Stimulated activated CD4-positive, alpha-beta T cell treated with anti-CD3 and anti-CD28 coated beads, Interleukin-4, amount 100 ng/mL, for 1 hour (primary cell): ENCODE measurements at places on chromosomes 6 and 20.

DNA sequence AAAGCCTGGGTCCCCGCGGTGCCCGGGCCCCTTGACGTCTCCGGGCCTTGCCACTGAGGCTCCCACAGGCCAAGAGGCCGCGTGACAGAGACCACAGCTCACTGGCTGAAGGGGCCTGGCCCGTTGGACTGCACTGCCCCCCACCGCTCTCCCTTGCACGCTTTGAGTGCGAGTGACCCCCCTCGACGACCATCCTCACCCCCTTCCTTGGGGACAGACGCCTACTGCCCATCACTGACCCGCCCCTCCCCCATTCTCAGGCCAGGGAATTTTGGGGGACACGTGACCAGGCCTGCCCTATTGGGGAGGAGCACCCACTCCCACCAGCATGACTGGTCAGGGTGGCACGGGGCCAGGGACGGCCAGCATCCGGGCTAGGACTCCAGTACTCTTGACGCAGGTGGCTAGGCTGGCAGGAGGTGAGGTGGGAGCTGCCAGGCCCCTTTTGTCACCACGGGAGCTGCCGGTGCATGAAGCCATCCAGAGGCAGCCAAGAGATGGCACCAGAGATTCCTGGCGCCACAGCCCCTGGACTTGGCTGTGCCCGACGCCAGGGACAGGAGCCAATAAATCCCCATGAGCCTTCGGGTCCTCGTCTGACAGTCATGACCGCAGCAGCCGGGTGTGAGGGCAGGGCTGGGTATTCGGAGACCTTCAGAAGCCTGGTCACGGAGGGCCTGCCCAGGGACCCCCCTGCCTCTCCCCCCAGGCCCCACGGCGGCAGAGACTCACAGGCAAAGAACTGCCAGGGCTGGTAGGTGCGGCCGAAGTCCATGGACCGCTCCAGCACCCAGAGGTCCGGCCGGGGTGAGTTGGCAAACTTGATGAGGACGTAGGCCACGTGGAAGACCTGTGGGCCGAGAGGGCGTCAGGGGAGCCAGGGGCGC, 14.5 kb downstream of the LAMA5 start:
- no peak for DNase-seq

- DNase-seq = no peak
Measured at GRCh38 chr20:48733296-48733790, 94.5 kb downstream of the PREX1 start.

- DNase-seq = no peak
Measured at GRCh38 chr6:53426667-53427270, 78.0 kb upstream of the ELOVL5 start.

GRCh38 chr6:79946272-79947190, 822 bp downstream of the ELOVL4 start:
- no peak for DNase-seq

GRCh38 chr6:161094955-161095354, 103.4 kb downstream of the MAP3K4 start:
- DNase-seq = no peak

DNA sequence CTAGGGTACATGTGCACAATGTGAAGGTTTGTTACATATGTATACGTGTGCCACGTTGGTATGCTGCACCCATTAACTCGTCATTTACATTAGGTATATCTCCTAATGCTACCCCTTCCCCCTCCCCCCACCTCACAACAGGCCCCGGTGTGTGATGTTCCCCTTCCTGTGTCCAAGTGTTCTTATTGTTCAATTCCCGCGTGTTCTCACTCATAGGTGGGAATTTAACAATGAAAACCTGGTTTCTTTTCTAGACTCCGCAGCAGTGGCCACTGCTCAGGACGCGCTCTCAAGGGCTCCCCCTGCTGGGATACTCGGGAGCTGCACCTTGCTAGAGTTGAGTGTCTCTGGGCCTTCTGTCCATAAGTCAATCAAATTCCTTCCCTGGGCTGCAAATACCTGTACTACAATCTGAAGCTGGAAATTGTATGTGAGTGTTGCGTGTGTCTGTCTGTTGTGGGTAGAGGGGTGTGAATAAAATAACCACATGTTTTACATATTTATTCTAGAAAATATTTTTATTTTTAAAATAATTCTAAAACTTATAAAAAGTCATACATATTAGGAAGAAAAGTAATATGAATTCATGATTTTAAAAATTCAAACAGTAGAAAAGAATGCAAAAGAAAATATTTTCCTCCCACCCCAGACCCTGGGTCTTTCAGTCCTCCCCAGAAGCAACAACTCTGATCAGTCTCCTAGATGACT, 8.2 kb upstream of the CEP250 start:
- DNase-seq = peak; percentile 92

- no peak for DNase-seq
Measured at GRCh38 chr6:105432797-105433196, 29.9 kb upstream of the PREP start.

DNA sequence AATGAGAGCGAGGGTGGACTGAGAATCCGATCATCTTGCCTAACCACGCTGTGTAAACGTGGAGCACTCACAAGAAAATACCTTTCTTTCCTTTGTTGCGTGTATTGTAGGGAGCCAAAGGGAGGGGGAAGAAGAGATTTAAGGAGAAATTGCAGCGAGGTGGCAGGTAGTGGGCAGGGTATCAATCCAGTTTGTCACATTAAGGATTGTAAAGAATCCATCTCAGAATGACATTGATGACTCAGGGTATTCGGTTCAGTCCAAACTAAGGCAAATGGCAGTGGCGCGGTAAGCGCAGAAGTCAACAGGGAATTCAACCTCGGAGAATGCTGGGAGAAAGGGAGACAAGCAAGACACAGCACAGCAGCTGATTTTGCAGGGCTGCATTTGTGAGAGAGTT, 146.2 kb downstream of the ID4 start:
- DNase-seq = no peak

- peak; percentile 11 for DNase-seq
Measured at GRCh38 chr20:3046677-3047462, 1.0 kb downstream of the MRPS26 start.

- DNase-seq = no peak
Measured at GRCh38 chr20:46182276-46183200, 64.4 kb downstream of the CD40 start.

DNA sequence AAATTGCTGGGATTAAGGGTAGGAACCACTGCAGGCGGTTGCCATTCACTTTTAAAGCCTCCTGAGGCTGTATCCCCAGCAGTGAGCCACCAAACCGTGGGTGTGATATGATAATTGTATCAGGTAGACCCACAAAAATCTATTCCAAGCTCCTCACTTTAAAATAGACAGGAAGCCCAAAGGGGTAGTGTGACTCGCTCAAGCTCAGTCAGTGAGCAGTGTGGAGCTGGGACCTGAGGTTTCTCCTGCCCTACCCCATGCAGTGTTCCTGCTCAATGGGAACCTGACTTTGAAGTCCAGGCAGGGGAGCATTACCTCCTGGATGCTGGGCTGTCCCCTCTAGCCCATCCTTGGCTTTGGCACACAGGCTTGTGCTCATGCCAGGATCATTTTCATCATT, 14.9 kb upstream of the MAPRE1 start:
- DNase-seq = no peak

DNA sequence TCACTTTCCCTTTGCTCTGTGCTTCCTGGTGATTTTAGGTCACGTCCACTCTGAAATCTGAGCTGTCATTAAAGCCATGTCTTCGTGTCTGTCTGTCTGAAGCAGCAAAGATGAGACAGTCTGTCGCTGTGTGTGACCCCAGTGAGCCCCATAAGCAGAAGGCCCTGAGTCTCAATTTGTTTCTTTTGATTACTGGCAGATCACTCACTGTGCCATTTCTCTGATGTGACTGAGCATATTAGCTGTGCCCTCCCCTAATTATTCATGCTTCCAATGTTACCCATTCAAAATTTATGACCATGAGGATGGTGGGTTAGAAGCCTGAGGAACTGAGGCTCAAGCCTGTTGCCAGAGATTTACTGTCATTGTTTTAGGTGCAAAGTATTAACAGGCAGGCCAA, 117.6 kb downstream of the PLCB1 start:
- no peak for DNase-seq

DNA sequence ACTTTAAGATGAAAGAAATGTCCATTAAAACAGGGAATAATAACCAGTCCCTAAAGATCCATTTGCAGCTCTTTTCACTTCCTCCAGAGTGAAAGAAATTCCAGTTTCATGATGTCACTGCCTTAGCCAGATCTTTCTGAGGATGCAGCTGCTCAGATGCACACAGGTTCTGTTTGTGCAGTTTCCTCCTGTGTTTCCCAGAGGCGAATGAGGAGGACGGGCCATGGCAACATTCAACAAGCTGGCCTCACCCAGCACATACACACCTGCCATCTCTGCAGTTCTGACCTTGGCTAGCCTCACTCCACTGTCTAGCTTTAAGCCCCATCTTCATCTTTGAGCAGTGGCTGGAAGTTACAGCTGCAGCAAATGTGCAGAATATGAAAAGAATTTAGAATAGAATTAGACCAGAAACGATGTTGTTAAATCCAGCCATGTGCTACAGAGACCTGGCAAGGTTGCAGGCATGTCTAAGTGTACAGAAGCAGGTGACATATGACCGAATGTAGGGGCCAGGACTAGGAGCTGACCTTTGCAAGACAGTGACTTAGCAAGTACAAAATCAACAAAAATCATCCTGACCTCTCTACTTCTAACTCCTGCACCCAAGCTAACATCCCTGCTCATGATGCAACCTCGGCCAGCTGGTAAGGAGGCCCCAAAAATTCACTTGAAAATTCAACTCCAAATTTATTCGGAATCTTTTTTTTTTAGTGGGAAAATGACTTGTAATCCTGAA, 35.0 kb downstream of the FAM50B start:
- no peak for DNase-seq

GRCh38 chr6:134060491-134061106, 8.2 kb upstream of the SLC2A12 start:
- no peak for DNase-seq

DNA sequence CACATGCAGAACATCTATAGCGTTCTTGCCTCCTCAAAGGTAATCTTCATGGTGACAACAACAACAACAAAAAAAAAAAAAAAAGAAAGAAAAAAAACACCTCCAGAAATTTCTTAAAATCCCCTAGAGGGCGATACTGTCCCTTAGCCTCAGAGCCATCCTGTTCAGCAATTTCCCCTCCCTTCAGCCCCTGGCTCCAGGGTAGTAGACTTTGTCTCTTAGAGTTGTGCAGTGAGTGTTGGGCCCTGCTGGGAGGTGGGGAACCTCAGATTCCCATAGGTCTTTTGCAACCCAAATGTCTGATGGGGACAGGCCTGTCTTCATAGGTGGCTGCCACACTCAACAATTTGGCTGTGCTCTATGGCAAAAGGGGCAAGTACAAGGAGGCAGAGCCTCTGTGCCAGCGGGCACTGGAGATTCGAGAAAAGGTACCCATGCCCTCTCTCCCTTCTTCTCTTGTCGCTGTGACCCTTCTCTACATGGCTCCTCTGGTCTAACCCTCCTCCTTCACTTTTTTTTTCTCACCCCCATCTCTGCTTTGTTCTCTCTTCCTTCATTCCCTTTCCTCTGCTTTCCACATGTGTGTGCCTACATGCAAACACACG, 6.0 kb upstream of the PTK7 start:
- DNase-seq = no peak

GRCh38 chr6:25829375-25829774, 2.5 kb downstream of the SLC17A1 start:
- DNase-seq = no peak

DNA sequence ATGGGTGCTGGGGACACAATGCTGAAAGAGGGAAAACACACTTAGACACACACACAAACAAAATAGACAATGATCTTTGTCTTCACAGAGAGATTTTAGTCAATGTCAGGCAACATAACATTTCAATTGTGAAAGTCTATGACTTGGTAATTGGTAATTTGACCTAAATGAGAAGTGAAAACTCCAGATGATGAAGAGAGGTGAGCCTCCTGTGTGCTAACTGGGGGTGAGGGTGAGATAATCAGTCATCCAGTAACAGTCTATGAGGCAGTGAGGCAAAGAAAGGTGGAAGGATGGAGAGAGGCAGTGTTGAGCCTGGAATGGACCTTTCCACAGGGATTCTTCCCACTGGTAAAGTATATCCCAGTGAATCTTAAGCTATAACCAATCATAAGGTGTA, 744.2 kb downstream of the MAFB start:
- no peak for DNase-seq

- DNase-seq = peak; percentile 78
Measured at GRCh38 chr20:2206957-2207769, 88.6 kb upstream of the TGM3 start.

GRCh38 chr6:36660771-36661471, 17.6 kb upstream of the CDKN1A start:
- no peak for DNase-seq
